ENCODE measurements at places on chromosomes 4 and X. TPM values are rescaled to one million over a fixed set of nuclear protein-coding genes. Genes with fewer than 3 reads are reported as not detected.

The PNMA3 gene
- 0.26 TPM for total RNA-seq

The TKTL2 gene
- not detected for total RNA-seq

The C4orf51 gene
- not detected for total RNA-seq

The TCP11X2 gene
- total RNA-seq, result not detected

The FREM3 gene
- total RNA-seq, result not detected

The PPBP gene
- not detected for total RNA-seq

The HPGDS gene
- total RNA-seq, result not detected

The SASH3 gene
- total RNA-seq, result not detected

The ZIC3 gene
- not detected for total RNA-seq

The NALF2 gene
- not detected for total RNA-seq

The FGFR3 gene
- 3.3 TPM for total RNA-seq

The SUPT20HL2 gene
- total RNA-seq, result not detected

The F11 gene
- not detected for total RNA-seq

The PIR gene
- total RNA-seq, result 9.3 TPM

The H2AZ1 gene
- total RNA-seq, result 114 TPM

The MAOB gene
- 5.5 TPM for total RNA-seq

The PABPC1L2A gene
- total RNA-seq, result not detected

The PHOX2B gene
- total RNA-seq, result not detected

Data from bronchial smooth muscle cell (primary cell).